DMS153 (cell line): ENCODE measurements at places on chromosomes 12 and 14.

DNA sequence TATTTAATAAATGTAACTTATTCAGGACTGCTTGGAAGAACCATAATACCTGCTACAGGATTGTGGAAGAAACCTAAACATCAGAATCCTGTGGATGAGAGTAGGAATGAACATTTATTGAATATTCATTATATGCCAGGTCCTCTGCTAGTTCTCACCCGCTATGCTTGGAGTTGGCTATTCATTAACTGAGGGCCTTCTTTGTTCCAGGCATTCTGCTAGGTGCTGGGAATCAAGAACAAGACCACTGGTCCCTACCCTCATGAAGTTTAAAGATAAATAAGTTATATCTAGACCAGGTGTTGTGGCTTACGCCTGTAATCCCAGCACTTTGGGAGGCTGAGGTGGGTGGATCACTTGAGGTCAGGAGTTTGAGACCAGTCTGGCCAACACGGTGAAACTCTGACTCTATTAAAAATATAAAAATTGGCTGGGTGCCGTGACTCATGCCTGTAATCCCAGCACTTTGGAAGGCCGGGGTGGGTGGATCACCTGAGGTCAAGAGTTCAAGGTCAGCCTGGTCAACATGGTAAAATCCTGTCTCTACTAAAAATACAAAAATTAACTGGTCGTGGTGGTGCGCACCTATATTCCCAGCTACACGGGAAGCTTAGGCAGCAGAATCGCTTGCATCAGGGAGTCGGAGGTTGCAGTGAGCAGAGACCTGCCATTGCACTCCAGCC lies 3.8 kb upstream of the TULP3 start:
- DNase-seq, result no peak

GRCh38 chr14:52125885-52126284 lies 57.0 kb upstream of the NID2 start:
- no peak for DNase-seq

- peak; percentile 49 for DNase-seq
Measured at GRCh38 chr14:67618617-67619063, 1.1 kb upstream of the ARG2 start.

DNA sequence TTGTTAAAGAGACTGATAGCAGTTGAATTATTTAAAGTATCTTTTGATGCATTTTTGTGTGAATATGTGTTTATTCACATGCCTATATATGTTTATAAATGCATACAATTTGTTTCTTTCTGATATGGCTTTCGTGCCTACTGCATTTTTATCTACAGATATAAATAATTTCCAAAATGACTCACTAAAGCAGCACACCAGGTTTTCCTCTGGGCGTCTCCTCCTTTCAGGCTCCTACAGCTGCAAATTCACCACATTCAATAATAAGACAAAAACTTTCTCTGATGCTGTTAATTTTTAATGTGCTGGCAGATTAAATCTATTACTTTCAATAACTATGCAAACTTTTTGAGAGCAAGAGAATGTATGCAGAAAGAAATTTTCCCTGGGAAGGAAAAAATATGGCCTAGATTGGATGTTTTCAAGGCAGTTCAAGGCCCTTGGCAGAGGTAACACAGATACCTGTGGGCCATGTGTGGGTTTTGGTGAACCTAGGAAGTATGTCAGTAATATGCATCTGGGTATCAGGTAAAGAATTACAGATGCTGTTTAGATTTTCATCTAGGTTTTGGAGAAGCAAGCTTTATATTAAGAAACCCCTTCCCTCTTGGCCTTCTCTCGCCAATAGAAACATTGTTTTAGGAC lies 381.8 kb downstream of the EGLN3 start:
- DNase-seq, result no peak

DNA sequence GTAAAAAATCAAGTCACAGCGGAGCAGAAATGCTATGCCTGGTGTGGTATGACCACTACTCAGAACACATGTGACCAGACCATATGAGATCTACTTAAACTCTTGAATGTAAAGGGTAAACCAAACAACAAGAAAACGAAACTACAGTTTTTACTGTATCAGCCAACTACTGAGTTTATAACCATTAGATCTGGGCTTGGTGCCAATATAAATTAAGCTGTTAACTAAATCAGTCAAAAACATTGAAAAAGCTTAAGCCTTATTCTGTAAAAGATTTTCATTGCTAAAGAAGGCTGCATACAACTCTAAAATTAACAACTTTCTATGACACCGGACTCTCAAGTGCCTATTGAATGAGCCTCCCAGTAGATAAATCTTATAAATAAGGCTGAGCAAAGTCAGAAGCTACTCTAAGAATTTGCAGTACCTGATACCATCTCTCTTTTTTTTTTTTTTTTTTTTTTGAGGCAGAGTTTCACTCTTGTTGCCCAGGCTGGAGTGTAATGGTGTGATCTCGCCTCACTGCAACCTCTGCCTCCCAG lies 35.4 kb downstream of the SPTLC2 start:
- DNase-seq, result peak; percentile 2

DNA sequence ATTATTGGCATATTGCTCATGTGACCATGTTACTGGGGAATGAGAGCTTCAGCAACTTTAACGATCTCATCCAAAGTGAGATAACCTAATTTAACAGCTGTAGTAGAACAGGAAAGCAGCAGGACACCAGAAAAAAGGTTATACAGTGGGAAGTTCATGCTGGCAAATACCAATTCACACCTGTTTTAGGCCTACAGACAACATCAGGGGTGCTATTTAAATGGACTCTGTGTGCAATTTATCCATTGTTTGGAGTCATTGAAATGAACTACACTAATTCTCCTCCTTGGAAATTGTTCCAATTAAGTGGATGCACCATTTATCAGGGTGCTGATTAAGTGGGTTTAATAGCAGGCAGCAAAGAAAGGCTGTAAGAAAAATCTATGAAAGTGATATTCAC lies 424.4 kb upstream of the LMO3 start:
- DNase-seq, result no peak

- no peak for DNase-seq
Measured at GRCh38 chr12:75751769-75752471, 240.5 kb upstream of the KRR1 start.

- peak; percentile 24 for DNase-seq
Measured at GRCh38 chr14:78335531-78335930, 165.4 kb downstream of the NRXN3 start.

DNA sequence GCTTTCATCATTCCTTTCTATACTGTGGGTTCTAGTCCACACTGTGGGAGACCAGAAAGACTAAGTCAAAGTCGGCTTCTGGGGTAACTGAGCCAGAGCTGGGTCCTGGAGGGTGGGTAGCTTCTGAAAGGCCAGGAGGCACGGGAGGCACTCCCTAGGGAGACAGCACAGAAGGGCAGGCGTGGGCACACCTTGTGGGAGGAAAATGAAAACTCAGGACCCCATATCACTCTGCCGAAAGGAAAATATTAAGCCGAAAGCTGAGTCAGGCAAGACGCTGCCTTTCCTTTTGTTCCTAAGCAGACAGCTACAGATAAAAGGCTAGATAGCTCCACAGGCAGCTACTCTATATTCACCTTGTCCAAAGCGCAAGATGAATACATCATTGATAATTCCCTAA lies 20.7 kb downstream of the ANO2 start:
- no peak for DNase-seq

DNA sequence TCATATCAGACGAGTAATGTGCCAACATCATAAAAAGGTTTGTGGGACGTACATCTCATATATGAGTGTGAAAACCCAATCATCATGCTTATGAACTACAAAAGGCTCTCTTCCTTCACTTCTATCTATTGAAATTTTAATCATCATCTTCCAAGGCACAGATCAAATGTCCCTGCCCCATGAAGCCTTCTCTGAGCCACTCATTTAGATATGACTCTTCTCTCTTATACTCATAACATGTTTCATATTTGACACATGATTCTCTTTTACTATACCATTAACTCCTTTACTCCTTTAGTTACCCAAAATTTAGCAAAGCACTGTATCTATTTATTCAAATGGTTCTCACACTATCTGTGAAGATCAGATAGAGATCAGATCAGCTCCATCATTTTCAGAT lies 22.2 kb downstream of the RALGAPA1 start:
- DNase-seq, result no peak

- no peak for DNase-seq
Measured at GRCh38 chr12:105783983-105784947, 354.5 kb downstream of the NUAK1 start.

- DNase-seq, result no peak
Measured at GRCh38 chr12:8493084-8493483, 20.2 kb upstream of the CLEC4D start.

- no peak for DNase-seq
Measured at GRCh38 chr12:121596526-121596925, 15.7 kb upstream of the KDM2B start.

GRCh38 chr12:26510354-26510674 lies 314.9 kb downstream of the SSPN start:
- DNase-seq, result no peak
